Choroid plexus epithelial cell (primary cell): ENCODE measurements at places on chromosomes 1 and 21.

DNA sequence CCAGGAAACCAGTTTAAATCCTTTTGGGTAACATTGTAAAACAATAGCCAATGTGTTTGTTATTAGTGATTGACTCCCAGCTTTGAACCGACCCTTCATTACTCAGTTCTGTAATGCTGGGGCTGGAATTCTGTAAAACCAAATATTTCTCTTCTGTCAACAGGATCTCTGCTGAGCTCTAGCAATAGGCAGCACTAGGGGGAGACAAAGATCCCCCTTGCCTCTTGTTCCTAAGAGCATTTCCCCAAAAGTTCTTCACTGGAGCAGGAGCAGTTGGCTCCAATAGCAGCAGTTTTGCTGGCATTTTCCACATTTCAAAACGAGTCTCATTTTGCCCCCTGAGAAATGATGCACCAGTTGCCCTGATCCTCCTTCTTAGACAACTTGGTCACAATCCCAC lies 1671.1 kb downstream of the MRPL39 start:
- peak; percentile 13 for DNase-seq

- DNase-seq, result peak; percentile 68
These were observed at the start of gene FYB2 for GRCh38 chr1:56819387-56819899. FYB2 (minus strand) TSS chr1:56819404; CDS start chr1:56819290, 114 bp downstream.

DNA sequence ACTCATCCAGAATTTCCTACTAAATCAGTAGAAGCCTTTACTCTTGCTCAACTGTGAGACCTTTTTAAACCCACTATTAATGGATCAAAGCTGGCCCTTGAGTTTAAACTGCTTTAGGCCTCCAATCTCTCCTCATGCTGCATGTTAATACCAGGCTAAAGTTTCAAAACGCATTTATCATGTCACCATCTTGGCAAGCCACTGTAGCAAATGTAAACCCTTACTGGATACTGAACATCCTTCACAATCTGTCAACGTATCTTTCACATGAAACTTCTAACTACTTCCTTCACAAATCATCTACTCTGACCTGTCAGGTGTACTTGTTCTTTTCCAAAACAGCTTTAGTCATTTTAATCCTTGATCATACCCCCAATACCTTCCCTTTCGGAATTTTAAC lies 3.0 kb downstream of the PAXBP1 start:
- no peak for DNase-seq

- no peak for DNase-seq
These were observed 1.6 kb downstream of the TP53BP2 start for GRCh38 chr1:223843934-223844786.

GRCh38 chr1:231172411-231172810 lies 10.6 kb downstream of the TRIM67 start:
- DNase-seq, result no peak
